ENCODE measurements at places on chromosomes 4 and X.

- DNase-seq: no peak
These were observed 19.0 kb downstream of the NELFA start for GRCh38 chr4:1989533-1990347.

- DNase-seq: no peak
These were observed 1.5 kb upstream of the NDNF start for GRCh38 chr4:121073672-121074381.

- DNase-seq: no peak
These were observed 1485.6 kb downstream of the PCDH19 start for GRCh38 chrX:98924511-98924910.

GRCh38 chr4:93635943-93636342 lies 192.6 kb upstream of the ATOH1 start:
- DNase-seq: no peak

- peak; percentile 76 for DNase-seq
These were observed 371.7 kb downstream of the BCOR start for GRCh38 chrX:39725928-39726619.

- peak; percentile 98 for DNase-seq
These were observed 279.8 kb upstream of the BOD1L1 start for GRCh38 chr4:13907255-13907751.

DNA sequence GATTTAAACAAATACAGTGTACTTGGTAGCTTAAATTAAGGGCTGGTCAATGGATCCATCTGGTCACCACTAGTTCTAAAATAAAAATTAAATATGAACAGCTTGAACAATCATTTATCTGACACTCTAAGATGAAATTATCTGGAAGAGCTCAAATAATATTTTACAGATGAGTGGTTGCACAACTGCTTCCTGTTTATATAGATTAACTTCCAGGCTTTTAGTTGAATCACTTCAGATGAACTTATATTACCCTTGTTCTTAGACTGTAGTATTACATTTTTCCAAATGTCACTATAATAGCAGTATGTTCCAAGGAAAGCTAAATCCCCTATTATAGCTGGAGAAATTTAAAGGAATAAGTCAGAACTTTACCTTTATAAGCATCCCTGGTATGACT lies 92.4 kb upstream of the SMIM10 start:
- DNase-seq: peak; percentile 55

DNA sequence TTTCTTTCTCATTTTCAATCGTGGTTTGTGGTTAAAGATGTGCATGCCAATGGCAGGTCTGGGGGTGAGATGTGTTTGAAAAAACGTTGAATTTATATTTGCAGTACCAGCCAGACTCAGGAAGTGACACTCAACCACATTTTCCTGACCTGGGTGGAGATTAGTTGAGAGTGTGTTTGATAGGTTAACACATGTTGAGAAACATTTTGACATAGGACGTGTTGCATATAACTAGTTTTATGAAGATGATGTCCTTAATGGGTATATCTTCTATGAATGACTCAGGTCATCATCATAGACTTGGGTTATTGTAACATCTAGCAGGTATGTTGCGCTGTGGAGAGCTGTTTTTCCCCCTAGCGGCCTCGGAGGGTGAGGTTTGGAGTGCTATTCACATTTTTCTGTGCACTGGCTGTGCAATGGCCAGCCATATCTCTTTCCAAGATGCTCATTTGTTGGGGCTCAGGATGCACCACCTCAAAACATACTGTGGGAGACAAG lies 21.7 kb upstream of the CD38 start:
- DNase-seq: peak; percentile 73

- peak; percentile 16 for DNase-seq
These were observed 77.2 kb downstream of the SH3KBP1 start for GRCh38 chrX:19810006-19810774.

DNA sequence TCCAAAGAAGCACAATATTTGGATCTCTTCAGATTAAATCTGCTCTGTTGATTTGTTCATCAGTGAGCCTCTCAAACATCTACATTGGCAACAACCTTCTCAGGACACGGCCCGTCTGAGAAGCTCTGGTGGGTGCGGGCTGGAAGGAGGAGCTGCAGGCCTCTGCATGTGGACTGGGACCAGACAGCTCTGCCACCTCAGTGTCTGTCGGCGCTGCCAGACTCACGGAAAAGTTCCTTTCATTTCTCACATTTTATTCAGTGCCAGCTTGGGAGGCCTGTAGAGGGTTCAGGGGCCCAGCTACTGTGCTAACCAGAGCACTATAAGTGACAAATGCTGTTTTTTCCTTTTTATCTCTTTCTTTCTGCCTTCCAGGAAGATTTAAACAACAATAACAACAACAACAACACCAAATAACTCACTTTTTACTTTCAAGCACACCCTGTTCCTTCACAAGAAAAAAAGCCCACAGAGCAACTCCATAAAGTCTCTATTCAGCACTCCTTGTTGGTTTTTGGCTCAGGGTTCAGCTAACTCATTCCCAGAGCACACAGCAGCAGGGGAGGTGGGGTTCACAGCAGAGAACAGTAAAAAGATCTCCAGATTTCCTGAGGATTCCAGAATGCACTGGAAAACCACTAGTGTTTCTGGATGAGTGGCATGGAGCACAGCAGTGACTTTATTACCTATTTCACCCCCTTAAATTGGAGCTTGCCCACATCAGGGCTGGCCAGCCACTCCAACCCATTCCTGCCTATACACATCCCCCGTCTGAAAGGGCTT lies 23.2 kb upstream of the HOPX start:
- no peak for DNase-seq

DNA sequence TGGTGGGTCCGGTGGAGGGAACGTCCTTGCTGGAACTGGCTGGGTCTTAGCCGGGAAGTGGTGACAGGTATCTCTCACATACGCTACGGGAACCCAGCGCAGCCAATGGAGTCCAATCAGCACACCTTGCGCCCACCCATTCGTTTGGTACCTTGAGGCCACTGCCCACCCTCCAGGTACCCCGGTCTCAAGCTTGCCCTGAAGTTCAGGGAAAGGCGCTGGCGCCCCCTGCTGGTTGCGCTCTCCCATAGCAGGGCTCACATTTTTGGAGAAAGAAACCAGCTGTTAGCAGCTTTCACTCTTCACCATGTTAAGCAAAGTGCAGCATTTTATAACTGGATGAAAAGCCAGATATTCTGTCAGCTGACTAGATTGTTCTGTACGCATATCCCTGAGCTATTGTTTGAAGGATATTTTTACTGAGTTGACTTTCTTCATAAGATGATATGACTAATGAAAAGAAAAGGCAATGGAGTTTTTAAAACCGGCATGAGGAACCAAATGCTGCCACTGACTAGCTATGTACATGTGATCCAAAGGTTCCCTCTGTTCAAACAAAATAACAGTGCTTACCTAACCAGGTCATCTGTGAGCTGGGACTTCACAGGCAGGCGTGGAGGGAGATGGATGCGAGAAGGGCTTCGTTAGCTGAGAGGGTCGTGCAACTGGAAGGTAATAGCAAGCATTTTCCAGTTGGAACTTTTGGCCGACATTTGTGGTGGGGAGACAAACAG lies 43.7 kb downstream of the OTOP1 start:
- peak; percentile 15 for DNase-seq

GRCh38 chr4:185457136-185457535 lies 14.4 kb downstream of the CCDC110 start:
- no peak for DNase-seq

- DNase-seq: no peak
These were observed 71.0 kb downstream of the GPAT3 start for GRCh38 chr4:83606898-83607297.

DNA sequence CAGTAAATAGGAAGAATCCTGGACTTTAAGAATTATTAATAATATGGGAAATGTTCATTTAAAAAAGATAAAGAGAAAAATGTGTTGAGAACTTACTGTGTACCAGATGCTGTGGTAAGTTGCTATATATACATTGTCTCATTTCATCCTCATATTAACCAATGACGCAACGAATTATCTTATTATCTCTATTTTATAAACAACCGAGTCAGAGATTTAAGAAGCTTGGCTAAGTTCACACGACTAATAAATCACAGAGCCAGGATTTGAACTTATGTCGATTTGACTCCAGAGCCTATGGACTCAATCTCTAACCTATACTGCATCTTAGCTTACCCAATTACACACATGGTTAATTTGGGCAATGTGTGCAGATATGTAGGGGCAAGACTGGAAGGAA lies 15.5 kb upstream of the DCTD start:
- DNase-seq: peak; percentile 41

- DNase-seq: peak; percentile 58
These were observed 85.0 kb upstream of the FAM241A start for GRCh38 chr4:112060212-112060611.

DNA sequence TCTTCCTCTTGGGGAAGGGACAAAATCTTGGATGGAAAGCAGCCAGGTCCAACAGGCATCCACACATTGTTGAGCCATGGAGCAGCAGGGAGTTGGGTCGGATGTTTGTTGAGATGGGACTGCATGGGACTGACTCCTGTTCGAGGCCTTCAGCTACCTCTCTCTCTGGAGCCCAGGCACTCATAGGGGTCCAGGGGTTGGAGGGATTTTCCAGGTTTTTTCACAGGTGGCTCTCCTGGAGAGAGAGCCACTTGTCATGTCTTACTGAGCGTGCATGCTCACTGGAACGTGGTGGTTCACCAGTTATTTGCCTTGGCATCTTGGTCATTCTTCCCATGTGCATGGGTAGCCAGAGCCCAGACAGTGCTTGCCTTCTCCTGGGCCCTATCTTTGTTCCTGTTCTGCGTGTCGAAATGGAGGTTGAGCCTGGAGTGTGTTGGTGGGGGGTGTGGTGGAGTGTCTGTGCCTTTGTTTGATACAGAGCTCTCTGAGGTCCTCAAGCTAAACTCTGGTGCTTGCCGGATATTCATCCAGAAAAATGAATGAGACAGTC lies 60.6 kb downstream of the NBDY start:
- DNase-seq: no peak

DNA sequence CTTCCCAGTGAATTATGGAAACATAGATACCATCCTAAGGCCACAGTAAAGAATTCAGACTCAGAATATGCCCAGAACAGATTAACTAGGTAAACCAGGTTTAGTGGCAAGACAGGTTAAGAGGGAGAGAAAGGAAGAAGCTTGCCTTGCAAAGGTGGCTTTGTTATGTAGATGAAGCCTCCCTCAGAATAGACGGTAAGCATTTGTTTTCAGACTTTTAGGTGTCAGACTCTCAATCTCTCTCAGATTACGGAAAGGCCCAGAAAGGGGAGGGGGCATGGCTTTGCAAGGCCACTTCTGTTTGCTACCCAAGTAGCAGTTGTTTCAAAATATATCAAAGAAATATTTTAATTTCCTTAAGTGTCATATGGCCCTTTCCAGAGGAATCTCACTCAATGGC lies 457.1 kb upstream of the BOD1L1 start:
- no peak for DNase-seq

GRCh38 chr4:1361431-1361830 lies 14.4 kb downstream of the UVSSA start:
- DNase-seq: no peak

DNA sequence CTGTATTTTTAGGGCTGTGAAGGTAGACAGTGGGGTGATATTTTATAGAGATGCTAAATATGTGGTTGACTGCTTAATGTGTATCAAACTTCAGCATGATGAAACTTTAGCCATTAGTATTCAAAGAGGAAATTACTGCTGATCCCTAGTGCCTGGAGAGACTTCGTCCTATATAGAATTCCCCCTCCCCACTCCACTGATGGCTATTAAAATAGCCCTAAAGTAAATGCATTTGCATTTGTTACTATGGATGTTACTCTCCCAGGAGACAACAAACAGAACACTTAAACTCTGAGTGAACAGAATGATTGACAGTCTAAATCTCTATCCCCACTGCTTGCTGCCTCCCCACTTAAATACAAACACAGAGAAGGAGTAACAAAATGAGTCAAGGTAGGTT lies 39.1 kb downstream of the ADGRL3 start:
- no peak for DNase-seq

- no peak for DNase-seq
These were observed 1005.9 kb upstream of the PABPC4L start for GRCh38 chr4:135207531-135207930.

- no peak for DNase-seq
These were observed 281.2 kb upstream of the DIAPH2 start for GRCh38 chrX:96403446-96403845.

- no peak for DNase-seq
These were observed 379.1 kb downstream of the AR start for GRCh38 chrX:67922966-67923365.

DNA sequence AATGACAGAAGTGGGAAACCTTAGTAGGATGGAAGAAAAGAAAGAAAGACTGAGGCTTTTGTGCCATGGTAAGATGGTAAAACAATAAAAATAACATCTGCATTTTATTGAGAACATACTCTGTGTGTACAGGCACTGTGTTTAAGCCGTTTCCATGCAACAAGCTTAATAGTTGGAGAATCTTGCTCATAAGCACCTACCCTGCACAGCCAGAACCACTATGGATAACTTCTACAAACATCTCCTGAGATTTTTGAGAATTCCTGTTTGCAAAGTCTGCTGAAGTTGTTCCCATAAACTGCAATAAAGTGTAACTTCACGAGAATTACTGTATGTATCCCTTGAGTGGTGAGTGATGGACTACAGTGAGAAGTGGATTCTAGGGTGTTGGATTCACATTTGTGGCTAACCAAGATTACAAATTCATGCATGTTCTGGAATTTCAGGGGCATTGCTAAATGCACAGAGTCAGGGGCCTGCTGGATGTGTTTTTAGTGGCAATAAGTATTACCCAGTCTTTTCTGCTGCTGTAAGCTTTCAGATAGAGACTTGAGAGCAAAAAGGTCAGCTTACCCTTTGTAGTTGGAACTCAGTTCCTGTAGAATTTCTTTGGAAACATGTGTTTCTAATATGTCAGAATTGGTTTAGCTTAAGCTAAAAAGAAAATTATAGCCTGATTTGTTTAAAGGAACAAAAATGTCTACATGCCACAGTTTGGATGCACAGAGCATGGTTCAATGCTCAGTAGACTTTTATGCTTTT lies 132.5 kb downstream of the AFF1 start:
- no peak for DNase-seq

All from iris pigment epithelial cell (primary cell).